ENCODE measurements at places on chromosomes 12 and 14.

GRCh38 chr12:15364221-15365160, 42.2 kb downstream of the PTPRO start:
- no peak for DNase-seq

DNA sequence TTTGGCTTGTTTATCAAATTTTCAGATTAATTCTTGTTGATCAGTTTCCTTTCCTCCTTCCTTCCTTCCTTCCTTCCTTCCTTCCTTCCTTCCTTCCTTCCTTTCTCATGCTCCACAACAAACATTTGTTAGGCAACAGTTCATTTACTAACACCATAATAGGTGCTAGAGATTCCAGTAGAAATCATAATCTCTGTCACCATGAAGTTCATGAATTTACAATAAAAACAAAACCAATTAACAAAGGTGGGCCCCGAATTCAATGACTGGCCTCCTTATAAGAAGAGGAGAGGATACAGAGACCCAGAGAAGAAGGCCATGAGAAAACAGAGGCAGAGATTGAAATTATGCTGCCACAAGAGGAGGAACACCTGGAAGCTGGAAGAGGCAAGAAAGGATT, 266.9 kb upstream of the GARIN6 start:
- no peak for DNase-seq

DNA sequence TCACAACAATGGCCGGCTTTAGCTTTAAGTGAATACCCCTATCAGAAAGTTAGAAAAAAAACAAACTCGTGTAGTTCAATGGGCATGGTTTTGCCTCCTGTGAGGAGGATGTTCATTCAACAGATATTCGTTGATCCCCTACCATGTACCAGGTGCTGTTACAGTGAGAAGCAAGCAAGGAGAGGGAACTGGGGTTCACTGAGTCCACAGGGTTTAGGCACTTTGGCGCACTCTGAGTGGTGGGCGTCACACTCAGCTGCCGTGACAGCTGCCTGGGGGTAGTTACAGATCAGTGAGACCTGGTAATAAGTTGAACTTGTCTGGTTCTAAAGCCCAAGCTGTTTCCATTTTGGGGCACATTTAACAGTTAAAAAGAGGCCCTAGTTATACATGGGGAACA, 74.2 kb downstream of the PAPOLA start:
- no peak for DNase-seq

DNA sequence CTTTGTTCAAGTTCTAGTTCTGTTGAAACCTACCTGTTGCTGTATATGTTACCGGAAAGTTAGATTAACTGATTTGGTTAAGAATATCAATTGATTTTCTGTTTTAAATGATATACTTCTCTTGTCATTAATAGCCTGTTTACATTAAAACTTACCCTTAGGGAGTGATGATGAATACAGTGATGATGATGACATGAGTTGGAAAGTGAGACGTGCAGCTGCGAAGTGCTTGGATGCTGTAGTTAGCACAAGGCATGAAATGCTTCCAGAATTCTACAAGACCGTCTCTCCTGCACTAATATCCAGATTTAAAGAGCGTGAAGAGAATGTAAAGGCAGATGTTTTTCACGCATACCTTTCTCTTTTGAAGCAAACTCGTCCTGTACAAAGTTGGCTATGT, 33.0 kb downstream of the CAND1 start:
- no peak for DNase-seq

DNA sequence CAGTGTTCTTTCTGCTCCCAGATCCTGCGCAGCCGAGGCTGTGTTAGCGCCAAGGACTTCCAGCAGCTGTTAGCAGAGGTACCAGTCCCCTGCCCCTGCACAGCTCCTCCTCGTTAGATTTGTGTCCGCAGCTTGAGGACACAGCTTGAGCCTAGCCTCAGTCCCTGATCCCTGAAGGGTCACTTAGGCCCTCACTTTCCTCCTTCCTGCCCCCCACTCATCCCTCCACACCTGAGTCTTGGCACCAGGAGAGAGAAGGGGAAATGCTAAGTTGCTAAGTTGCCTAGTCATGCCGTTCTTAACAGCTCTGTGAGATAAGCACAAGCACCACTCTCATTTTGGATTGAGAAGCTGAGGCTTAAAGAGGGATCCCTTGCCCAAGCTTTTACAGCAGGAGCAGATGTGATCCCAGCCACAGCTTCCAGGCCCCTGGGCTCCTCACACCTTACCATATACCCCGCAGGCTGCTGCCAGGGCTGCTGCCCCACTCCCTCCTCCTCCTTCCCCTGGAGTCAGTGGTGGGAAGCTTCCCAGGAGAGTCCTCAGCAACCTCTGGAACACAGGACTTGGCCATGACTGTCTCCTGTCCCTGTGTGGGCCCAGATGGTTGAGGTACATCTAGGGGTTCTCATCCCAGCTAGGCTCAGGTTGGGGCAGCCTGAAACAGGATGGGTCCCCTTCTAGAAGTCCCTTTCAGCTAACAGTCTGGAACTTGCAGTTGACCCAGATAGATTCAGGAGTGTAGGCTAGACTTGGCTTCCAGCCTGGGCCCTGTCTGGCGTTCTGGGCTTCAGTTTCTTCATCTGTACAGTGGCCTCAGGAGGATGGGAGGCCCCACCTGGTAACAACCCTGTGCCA, 975 bp downstream of the OGFOD2 start:
- no peak for DNase-seq

GRCh38 chr14:93054006-93054405, 61.7 kb downstream of the ITPK1 start:
- DNase-seq = no peak

DNA sequence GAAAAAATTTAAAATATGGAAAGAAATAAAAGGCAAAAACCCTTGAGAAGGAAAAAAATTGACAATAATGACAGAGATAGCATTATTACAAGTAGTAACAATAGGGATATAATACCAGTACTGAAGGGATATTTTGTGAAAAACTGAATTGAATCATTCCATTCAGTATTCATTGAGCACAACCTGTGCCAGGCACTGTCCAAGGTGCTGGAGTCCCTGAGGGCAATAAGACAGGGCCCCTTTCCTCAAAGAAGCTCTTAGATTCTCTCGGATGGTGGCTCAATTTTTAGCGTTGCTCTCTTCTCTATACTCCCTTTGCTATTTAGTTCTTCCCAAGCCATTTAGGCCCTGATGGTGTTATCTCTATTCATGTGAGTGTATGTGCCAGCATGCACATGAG, 34.3 kb upstream of the GAS2L3 start:
- no peak for DNase-seq

GRCh38 chr14:55340482-55340881, 69.3 kb downstream of the FBXO34 start:
- no peak for DNase-seq

- no peak for DNase-seq
Measured at GRCh38 chr12:57700317-57700716, 6.4 kb downstream of the OS9 start.

GRCh38 chr12:12722435-12723148, 5.4 kb downstream of the CDKN1B start:
- DNase-seq = no peak

- no peak for DNase-seq
Measured at GRCh38 chr12:93857279-93857938, 180.2 kb downstream of the CRADD start.

- no peak for DNase-seq
Measured at GRCh38 chr12:79162948-79163347, 298.4 kb downstream of the SYT1 start.

GRCh38 chr14:95515080-95515489, 1.4 kb downstream of the SYNE3 start:
- no peak for DNase-seq
